ENCODE measurements at places on chromosomes 11 and 22.

DNA sequence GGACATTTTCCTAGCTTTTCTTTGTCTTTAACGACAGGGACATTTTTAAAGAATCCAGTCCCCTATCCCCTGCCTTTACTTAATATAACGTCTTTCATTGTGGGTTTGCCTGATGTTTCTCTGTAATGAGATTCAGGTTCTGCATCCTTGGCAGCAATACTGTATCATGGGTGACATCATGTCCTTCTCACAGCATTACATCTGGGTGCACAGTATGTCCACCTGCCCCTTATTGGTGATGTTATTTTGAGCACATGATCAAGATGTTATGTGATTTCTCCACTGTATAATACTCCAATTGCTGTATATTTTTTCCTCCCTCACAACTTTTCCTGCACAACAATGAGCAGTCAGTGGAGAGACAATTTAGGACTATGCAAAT is 9.7 kb upstream of the STK33 start:
- no peak for DNase-seq

GRCh38 chr11:40130427-40130826 is 1329.0 kb downstream of the LRRC4C start:
- no peak for DNase-seq

GRCh38 chr11:10305964-10306918 is 1.4 kb downstream of the ADM start:
- DNase-seq: no peak

DNA sequence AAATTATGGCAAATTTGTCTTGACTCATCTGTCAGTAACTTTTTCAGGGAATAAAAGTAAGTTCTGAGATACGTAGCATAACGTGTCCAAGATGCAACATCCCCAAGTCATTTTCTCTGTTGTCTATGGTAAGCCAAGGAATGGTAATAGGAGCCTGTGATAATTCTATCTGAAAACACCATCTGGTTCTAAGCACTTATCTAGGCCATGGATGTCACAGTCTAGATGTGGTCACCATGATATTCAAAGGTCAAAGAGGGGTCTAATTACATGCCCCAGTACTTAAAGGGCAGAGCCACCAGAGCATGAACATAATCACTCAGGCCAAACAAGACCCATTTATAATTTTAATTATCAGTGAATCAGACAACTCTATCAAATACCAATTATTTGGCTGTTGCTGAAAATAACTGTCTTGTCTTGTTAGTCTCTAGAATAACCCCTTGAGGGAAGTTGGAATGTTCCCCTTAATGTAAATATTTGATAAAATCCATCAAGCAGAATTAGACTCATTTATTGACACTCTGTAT is 225.1 kb upstream of the MPPED2 start:
- no peak for DNase-seq

DNA sequence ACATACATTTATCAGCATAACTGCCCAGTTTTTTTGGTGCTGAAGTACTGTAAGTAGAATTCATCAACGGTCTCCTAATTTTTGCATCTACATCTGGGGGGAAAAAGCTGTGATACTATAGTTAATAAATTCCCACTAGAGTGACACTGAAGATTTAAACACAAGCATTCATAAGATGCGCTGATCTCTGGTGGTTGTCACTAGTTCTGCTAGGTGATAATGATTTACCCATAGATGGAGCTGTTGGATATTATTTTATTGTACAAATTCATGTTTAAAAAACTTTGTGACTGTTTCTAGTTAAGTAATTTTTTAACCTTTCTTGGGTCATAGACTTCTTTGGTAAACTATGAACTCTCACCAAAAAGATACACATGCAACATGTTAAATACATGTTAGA is 106.6 kb downstream of the EMSY start:
- DNase-seq: peak; percentile 20

- DNase-seq: peak; percentile 48
These were observed 44.3 kb downstream of the THAP12 start for GRCh38 chr11:76336597-76336996.

DNA sequence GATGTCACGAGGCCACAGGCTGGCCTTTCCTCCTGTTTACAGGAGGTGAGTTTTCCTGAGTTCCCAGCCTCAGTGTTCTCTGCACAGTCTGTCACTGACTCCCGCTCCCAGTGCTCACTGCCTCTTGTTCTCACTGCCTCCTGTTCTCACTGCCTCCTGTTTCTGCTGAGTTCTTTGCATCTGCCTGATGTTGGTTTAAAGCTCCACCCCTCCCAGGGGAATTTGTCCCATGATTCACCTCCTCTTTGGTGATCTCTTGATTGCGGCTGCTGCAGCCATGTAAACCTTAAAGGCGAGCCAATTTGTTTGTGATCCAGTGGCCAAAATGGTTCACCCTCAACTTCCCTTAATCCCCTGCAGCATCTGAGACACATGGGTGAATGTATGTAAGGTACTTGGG is 6.0 kb upstream of the TUBA8 start:
- no peak for DNase-seq
